ENCODE measurements at places on chromosomes 12 and 14. TPM values are rescaled to one million over a fixed set of nuclear protein-coding genes. Genes with fewer than 3 reads are reported as not detected.

The DTX1 gene
- not detected for total RNA-seq

The TAOK3 gene
- total RNA-seq, result 56.2 TPM

The KLRB1 gene
- total RNA-seq, result not detected

The COX8C gene
- total RNA-seq, result not detected

The VRTN gene
- total RNA-seq, result not detected
